BJ (cell line): ENCODE measurements at places on chromosomes 4 and X.

DNA sequence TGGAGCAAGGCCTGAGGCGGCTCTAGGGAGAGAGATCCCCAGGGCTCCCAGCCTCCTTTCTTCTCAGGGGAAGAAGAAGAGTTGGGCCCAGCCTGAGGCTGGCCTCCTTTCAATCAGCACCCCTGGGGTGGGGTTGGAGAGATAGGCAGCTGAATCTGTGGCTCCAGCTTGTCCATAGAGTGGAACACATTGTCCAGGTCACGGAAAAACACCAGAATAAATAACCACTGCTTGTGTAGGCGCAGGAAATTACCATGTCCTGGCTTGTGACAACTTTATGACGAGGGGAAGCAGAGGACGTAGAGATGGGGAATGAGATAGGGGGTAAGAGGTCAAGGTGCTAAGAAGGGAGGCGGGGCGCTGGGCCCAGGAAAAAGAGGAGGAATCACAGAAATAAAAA lies 80.8 kb upstream of the EFNB1 start:
- DNase-seq = no peak

GRCh38 chr4:138897811-138898226 lies 117.8 kb upstream of the NOCT start:
- peak; percentile 72 for DNase-seq

DNA sequence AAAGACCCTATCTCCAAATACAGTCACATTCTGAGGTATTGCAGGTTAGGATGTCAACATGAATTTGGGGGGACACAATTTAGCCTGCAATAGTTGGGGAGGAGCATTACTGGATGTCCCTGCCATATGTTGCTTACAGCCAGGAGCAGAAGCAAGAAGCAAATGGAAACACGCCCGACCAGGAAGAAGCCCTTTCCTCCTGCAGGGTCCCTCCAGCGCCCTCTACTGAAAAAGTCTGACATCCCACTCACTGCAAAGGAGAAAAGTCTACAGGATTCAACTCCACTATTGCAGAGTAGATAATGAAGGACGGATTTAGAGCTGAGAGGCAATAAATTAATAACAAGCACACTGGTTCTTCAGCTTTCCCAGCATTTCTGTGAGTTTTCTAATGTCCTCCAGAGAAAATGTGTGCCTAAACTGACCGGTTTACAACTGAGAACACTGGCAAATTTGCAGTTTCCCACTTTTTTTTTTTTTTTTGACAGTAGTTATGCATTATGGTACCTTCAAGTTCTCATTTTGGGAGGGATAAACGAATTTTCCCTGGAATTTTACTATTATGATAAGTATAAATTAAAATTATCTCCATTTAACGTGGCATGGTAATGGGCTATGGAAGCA lies 31.7 kb downstream of the COQ2 start:
- no peak for DNase-seq

DNA sequence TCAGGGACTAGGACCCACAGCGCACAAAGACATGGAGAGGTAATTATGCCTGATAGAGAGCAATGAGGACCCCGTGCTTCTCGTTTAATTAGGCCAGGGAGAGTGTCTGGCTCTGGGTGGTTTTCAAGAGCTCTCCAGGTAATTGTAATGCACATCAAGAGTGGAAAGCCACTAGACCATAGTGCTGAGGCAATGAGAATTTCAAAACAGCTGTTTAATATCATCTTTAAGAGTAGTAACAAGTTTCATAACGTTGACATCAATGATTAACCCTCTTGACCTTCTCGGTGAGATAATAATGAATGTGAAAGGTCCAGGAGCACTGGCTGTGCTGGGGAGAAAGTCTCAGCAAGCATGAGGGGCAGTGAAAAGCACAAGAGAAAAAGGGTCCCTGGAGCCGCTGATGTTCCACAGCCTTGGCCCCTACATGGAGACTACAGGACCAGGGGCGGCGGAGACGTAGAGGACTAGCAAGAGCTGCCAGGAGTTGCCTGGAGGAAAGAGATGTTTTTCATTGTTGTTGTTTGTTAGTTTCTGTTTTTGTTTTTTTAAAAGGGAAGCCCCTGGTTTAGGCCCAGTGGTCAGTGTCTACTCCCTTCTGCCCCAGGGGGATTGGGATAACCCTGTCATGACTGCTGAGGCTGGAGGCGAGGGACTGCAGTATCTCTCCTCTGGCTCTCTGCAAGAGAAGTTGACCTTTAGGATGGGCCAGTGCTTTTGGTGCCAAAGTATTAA lies 14.8 kb upstream of the CXCR3 start:
- DNase-seq = no peak

DNA sequence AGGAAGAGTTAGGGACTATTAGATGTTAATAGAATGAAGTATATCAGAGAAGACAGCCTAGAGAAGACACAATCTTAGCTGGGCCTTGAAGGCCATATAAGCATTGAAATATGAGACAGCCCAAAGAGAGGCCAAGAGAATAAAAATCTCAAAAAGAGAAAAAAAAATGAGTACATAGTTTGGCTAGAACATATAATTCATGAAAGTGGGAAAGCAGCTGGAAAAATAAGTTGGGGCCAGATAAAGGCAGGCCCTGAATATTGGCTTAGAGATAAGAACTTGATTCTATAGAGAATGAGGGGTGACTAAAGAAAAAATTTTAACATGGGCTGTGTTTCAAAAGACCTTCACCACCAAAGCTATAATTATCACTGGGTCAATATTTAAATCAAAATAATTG lies 7.4 kb upstream of the UTP3 start:
- DNase-seq = no peak
